Right ventricle myocardium inferior (tissue), 1 donor: ENCODE measurements at places on chromosomes 1 and 21. TPM values are rescaled to one million over a fixed set of nuclear protein-coding genes. Genes with fewer than 3 reads are reported as not detected.

DNA sequence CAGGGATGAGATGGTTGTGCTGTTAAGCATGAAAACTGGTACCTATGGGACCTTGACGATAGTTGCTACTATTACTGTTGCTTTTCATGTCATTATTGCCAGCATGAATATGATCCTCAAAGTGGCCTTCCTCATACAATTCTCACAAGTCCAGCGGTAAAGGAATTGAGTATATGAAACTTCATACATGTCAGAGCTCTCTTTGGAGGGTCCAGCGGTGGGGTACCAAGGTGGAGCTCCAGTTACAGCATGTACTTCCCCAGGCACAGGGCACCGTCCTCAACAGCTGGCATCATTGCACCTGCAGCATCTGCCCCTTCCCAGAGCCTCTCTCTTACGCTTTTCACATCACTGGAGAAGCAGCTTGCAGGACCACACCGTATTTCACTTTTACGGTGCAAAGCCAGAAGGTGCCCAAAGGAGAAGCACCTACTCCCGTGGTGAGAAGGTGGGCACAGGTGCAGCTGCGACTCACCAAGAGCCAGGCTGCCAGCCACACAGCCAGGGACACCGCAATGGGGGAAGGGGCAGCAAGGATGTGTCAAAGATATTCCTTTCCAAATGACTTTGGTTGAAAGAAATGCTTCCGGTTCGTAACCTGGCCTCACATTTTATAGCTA lies 166.4 kb upstream of the IRF2BP2 start:
- DNase-seq = no peak

DNA sequence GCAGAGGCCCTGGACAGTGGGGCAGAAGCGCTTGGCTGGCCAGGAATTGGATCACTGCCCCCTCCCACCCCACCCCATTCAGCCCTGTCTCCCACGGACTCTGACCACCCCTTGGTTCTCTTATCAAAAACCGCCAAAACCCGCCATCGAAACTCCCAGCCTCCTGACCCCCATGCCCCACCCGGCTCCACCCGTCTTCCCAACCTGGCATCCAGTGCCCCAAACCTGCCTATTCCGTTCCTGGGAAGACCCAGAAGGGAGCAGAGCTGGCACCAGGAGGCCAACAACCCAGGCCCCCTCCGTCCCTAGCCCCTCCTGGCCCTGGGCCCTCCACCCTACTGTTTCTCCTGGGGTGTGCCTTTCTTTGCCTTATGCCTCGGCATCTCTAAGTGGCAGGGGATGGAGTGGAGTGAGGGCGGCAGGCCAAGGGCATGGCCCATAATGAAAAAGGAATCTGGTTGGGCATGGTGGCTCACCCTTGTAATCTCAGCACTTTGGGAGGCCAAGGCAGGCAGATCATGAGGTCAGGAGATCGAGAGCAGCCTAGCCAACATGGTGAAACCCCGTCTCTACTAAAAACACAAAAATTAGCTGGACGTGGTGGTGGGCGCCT lies 16.5 kb upstream of the EPHA2 start:
- DNase-seq = no peak

DNA sequence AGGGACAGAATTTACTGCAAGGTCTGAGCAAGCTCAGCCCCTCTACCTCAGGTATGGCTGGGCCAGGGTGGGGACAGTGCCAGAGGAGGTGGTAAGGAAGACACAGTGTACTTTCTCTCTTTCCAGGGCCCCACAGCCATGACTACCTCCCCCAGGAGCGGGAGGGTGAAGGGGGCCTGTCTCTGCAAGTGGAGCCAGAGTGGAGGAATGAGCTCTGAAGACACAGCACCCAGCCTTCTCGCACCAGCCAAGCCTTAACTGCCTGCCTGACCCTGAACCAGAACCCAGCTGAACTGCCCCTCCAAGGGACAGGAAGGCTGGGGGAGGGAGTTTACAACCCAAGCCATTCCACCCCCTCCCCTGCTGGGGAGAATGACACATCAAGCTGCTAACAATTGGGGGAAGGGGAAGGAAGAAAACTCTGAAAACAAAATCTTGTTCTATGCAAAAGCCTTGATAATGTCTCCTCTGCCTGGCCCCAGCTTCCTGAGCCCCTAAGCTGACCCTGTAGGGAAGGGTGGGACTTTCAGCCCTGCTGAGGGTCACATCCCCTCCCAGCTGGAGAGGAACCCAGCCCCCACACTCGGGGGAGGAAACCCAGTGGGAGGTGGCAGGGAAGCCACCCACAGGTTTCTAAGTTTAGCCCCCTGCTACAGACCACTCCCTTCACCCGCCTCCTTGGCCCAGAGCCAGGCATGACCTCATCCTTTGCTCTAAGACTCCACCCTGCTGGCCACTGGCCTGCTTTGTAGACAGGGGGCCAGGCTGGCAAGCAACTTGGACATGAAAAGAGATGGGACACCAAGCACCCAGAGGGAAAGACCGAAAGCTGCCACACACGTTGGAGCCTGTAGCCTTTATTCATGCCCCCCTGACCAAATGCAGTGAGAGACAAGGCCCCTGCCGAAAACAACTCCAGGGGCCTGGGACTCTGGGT lies 6.4 kb downstream of the RHOC start:
- peak; percentile 97 for DNase-seq

- DNase-seq = no peak
Observed at GRCh38 chr1:160342526-160342925, 524 bp downstream of the COPA start.

- DNase-seq = no peak
Observed at GRCh38 chr1:212727386-212728181, 27.9 kb upstream of the BATF3 start.

- DNase-seq = peak; percentile 89
Observed at GRCh38 chr1:155012026-155012546, 9.5 kb downstream of the ZBTB7B start.

- DNase-seq = no peak
Observed at GRCh38 chr1:42259059-42259738, 75.8 kb downstream of the FOXJ3 start.

- peak; percentile 96 for DNase-seq
Observed at GRCh38 chr1:153783233-153784190, 8.3 kb downstream of the SLC27A3 start.

DNA sequence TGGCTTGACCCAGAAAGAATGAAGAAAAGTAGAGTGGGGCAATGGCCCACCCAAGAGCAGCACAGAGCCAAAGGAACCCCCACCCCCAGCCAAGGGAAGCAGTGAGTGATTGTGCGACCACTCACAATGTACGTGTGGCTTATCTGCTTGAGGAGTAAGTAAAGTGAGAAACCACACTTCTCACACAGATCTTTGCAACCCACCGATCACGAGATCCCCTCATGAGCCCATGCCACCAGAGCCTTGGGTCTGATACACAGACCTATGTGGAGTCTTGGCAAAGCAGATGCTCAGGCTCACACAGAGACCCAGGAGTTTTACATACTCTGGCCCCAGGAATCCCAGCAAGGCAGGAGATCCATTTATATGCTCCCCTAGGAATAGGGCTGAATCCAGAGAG lies 14.0 kb upstream of the SLC9C2 start:
- no peak for DNase-seq

- no peak for DNase-seq
Observed at GRCh38 chr1:62144238-62144831, 50.3 kb upstream of the L1TD1 start.

- DNase-seq = no peak
Observed at GRCh38 chr1:4395676-4396075, 258.7 kb upstream of the AJAP1 start.

COL8A2 gene
- total RNA-seq = 1.0 TPM

DISP1 gene
- 7.2 TPM for total RNA-seq

CRYBG2 gene
- not detected for total RNA-seq

SEC16B gene
- 1.5 TPM for total RNA-seq

SDC3 gene
- 28.5 TPM for total RNA-seq
